ENCODE measurements at places on chromosomes 16 and 17.

GRCh38 chr17:72978593-72979218 lies 113.8 kb downstream of the SLC39A11 start:
- DNase-seq = peak; percentile 15

GRCh38 chr16:79805621-79806020 lies 205.1 kb upstream of the MAF start:
- DNase-seq = no peak

GRCh38 chr17:37392024-37392590 lies 14.5 kb downstream of the ACACA start:
- no peak for DNase-seq

- DNase-seq = no peak
These were observed 115.9 kb upstream of the TNRC6C start for GRCh38 chr17:77842528-77843147.

DNA sequence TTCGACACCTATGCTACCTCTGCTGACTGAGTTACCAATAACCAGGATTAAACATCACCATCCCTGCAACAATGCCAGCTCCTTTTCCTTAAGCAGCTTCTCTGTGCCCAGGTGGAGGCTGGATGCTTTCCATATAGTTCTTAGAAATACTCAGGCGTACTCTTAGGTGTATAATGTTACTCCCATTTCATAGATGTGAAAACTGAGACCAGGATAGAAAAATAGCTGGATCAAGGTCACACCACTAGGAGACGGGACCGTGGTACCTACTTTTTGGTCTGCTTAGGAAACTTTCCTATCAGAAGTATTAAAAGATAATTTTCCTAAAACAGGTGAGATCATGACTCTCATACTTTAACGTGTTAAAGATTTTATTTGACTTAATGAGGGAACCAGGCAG lies 141.7 kb upstream of the RPL38 start:
- no peak for DNase-seq

DNA sequence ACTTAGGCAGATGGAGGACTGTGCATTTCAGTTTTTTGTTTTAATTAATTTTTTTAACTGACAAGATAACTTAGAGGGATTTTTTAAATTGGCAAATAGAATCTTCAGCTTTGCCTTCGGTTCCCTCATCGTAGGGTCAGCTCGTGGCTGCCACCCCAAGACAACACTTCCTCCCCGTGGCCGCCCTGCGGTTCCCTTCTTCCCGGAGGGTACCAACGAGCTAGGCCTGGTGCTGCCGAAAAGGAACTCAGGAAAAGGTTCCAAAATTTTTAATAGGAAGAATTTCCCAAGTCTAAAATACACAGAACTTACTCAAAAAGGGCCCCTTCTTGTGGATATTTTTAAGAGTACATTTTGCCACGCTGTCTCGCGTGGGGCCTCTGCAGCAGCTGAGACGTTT lies 210.4 kb upstream of the CHMP6 start:
- no peak for DNase-seq

GRCh38 chr16:53816211-53816836 lies 112.4 kb downstream of the FTO start:
- DNase-seq = no peak

DNA sequence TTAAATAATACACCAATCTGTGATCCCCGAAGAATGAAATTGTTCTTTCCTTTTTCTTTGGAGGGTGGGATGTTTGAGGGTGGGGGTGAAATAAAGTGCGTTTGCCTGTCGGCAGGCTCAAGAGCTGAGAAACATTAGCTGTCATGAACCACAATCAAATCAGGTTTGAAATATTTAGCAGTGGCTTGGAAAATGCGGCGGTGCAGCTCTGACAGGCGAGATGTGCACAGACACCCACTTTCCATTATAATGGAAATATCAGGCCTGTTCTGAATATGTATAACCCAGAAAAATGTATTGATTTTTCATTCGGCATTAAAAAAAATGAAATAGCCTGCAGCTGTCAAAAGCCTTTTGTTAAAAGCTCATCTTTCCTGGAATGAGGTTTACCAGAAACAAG lies 212.8 kb downstream of the ZFHX3 start:
- DNase-seq = no peak

- no peak for DNase-seq
These were observed 446 bp upstream of the COQ7 start for GRCh38 chr16:19066988-19067348.

- no peak for DNase-seq
These were observed 67.3 kb downstream of the RBFOX3 start for GRCh38 chr17:79543531-79543930.

- no peak for DNase-seq
These were observed 16.5 kb downstream of the CDIP1 start for GRCh38 chr16:4522051-4522581.

- peak; percentile 5 for DNase-seq
These were observed 275.8 kb upstream of the MAF start for GRCh38 chr16:79876332-79876730.

DNA sequence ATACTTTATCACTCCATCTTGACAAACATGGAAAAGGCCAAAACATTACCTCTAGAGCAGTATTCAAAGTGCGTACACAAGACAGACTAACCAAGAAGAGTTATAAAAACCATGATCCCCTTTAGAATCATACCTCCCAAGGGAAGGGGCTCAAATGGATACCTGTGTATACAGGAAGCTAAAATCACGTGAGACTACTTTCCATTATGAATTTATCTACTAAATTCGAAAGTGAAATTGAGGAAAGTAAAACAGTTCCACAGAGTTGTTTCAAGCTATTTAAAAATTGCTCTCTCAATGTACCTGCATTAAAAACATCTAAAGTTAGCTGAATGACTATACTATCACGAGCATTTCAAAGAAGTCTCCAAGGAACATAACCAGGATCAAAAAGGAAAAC lies 32.7 kb downstream of the AP1G1 start:
- DNase-seq = no peak

- no peak for DNase-seq
These were observed 5.2 kb downstream of the ODAD4 start for GRCh38 chr17:41935641-41936040.

DNA sequence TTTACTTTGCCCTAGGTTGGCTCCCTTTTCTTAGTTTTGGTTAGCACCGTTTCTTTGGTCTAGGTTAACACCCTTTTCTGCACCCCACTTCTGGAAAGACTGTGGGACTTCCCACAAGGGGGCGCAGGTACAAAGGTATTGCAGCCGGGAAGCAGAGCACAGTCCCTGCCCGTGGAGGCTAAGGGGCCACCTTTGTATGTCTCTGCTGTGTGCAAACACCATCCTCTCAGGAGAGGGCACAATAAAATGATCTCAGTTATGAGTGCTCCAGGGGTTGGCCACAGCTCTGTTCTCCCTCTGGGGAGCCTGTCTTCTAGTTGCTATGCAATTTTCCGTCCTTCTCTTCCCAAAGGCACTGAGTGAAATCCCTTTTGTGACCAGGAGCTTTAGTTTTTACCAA lies 28.4 kb upstream of the TMC5 start:
- peak; percentile 87 for DNase-seq

DNA sequence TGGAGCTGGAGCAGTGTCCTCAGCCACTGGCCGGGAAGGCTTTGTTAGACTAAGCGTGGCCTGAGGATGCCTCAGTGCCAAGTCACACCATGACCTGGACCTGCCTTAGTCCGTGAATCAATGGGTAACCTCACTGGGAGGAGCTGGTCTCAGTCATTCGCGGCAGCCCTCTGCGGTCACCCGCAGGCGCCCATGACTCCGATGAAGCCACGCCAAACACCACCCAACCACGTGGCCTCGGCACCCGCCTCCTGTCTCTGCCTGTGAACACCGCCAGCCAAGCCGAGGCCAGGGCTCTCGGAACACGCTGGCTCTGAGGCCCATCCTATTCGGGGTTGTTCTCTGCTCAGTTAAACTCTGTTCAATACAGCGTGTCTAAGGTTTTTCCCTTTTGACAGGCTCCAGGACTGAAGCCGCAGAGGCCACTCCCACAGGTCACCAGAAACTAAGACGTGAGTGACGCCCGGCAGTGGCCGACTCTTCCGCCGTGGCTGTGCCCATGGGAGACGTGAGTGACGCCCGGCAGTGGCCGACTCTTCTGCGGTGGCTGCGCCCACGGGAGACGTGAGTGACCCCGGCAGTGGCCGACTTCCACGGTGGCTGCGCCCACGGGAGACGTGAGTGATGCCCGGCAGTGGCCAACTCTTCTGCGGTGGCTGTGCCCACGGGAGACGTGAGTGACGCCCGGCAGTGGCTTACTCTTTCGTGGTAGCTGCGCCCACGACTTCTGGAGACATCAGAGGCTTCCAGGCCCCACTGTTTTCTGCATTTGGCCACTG lies 16.8 kb upstream of the PABPN1L start:
- no peak for DNase-seq

- DNase-seq = no peak
These were observed 262.6 kb upstream of the MYOCD start for GRCh38 chr17:12402963-12403622.

GRCh38 chr17:57412520-57413096 lies 156.3 kb downstream of the MSI2 start:
- no peak for DNase-seq

- DNase-seq = no peak
These were observed 88.4 kb downstream of the ABCC12 start for GRCh38 chr16:48067388-48067787.

- no peak for DNase-seq
These were observed 17.4 kb downstream of the ADGRG1 start for GRCh38 chr16:57645691-57646387.

GRCh38 chr16:70605283-70605657 lies 41.1 kb upstream of the IL34 start:
- no peak for DNase-seq

GRCh38 chr16:65054457-65054856 lies 67.4 kb downstream of the CDH11 start:
- DNase-seq = no peak

DNA sequence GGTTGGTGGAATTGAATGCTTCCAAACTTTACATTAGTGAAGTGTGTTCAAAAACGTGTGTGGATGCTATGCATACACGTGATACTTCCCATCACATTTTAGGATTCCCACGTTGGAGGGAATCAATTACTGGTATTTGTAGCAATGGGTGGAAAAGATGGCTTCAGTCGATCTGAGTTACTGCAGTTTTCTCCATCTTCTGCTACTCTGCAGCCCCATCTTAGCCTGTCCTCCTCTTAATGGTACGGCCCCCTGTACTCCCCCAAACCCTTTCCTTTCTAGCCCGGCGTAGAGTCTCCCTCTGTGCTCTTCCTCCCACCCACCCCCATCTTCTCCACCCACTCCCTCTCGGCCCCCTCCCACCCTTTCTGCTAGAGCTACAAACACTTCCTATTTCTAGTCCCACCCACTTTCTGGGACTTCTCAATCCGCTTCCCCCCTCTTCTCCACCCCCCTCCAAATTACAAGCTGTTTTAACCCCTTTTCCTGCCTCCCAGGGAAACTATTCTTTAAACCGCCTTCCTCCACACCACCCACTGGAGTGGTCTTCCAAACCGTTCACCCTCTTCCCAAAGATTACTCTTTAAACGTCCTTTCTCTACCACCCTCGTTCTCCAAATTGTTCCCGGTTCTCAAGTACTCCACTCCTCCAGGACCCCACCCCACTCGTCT lies 1.1 kb downstream of the CHTF8 start:
- peak; percentile 30 for DNase-seq

DNA sequence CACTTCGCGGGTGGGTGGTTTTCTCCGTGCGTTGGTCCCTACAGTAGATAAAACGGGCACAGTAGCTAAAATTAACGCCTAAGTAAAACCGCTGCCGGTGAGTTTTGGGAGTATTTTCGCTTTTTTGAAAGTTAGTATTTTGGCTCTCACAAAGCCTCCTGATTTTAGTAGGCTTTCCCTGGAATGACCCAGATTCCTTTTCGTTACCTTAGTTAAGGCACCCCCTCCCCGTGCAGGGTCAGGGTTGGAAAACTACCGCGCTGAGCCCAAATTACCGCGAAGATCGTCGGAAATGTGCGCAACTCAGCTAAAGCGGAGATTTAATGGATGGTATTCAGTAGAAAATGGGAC lies 28.3 kb upstream of the ST6GALNAC1 start:
- DNase-seq = no peak

- no peak for DNase-seq
These were observed at the start of gene PMP22 for GRCh38 chr17:15265131-15265530. Gene PMP22 (minus strand): TSS chr17:15265326. CDS start chr17:15260727, 4,599 bp downstream.

DNA sequence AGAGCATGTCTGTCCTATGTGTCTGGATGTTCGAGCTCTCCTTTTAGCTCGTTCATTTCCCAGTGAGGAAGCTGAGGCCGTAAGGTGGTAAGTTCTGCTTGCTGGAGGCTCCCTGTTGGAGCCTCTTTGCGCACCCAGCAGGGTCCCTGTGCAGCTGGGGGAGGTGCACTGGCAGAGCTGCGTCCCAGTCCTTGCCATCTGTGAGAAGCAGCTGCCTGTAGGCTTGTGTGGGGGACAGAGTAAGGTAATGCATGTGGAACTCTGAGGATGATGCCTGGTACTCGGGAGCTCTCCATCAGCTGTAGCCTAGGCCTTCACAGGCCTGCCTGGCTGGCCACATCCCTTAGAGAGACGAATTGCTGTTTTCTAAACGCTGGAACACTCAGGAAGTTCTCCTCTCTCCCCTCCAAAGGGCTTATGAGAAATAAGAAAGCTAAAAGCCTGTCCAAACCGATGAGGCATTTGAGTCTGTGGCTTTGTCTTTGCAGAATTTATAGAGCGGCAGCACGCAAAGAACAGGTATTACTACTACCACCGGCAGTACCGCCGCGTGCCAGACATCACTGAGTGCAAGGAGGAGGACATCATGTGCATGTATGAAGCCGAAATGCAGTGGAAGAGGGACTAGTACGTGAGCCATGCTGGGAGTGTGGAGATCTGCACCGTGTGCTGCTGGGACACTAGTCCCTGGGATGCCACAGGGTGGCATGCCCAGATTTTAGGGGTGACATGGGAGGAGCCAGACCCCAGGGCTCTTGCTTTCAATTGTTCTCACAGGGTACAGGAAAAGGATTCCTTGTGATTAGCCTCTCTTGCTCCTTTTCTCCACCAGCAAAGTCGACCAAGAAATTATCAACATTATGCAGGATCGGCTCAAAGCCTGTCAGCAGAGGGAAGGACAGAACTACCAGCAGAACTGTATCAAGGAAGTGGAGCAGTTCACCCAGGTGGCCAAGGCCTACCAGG lies 1.6 kb downstream of the NDUFB10 start:
- peak; percentile 83 for DNase-seq

DNA sequence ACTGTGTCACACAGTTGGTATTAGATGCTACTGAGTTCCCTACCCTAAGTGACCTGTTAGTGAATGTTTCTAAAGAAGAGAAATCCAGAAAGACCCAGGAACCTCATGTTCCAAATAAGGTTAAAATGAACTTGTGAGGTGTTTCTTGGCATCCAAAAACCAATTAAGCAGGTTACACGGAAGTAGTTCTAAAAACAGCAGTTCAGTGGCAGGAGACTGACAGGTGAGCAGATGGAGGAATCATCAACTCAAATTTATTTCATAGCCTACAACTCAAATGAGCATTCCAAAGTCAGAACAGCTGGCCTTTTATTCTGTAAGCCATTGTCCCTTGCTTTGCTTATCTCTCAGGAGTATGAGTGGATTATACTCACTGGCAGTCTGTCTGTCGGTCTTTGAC lies 188.3 kb downstream of the IRX3 start:
- DNase-seq = no peak

DNA sequence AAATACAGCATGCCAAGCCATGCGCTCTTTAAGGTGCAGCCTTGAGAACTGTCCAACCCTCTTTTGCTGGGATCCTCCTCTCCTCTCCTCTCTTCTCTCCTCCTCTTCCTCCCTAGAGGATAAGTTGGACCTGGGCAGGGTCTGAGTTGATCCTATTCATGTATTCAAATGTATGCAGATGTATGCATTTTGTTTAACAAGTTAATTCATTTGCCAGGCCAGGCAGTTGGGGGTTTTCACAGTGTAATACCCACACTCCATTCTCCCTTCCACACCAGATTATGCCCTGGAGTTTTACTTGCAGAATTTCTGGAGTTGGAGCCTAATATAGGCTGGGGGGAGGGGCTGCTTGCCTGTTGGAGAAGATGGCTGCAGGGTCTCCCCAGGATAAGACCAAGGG lies 226.2 kb upstream of the SDK2 start:
- no peak for DNase-seq

Data from DMS53 (cell line).